Right lobe of liver (tissue), 6 donors: ENCODE measurements at places on chromosomes 4 and X. TPM values are rescaled to one million over a fixed set of nuclear protein-coding genes. Genes with fewer than 3 reads are reported as not detected.

MND1 gene
- total RNA-seq, result 0.22 TPM

KCND1 gene
- total RNA-seq, result 0.90 TPM

OPN1MW gene
- not detected for total RNA-seq

TRIM60 gene
- not detected for total RNA-seq

TLL1 gene
- total RNA-seq, result 0.19 TPM

DNA sequence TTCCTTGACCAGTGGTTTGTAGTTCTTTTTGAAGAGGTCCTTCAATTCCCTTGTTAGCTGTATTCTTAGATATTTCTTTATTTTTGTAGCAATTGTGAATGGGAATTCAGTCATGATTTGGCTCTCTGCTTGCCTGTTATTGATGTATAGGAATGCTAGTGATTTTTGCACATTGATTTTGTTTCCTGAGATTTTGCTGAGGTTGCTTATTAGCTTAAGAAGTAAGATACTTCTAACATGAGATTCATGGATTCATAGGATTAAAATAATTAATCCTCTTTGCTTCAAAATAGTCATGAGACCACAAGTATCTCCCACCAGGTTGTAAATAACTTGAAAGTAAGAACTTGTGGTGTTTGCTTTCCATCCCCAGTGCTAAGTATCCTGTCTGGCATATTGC is 308.9 kb downstream of the DTHD1 start:
- no peak for DNase-seq

DNA sequence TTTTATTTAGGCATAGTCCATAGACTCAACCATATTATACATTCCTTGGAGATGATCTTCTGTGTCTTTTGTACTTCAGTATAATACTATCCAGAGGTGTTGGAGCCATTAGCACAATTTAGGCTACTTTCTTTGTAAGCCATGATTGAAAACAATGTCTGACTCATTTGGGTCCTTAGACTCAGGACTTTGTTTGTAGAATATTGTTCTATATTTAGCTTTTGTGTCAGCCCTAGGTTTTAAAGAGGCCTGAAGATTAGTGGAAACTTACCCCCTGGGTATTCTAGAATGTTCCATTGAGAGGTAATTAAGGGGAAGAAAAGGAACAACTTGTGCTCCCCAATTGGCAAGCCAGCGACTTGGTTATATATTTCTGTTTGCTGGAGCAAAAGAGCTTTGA is 145.2 kb upstream of the SCML1 start:
- DNase-seq, result no peak

HPSE gene
- 0.99 TPM for total RNA-seq

GPR119 gene
- not detected for total RNA-seq

DNA sequence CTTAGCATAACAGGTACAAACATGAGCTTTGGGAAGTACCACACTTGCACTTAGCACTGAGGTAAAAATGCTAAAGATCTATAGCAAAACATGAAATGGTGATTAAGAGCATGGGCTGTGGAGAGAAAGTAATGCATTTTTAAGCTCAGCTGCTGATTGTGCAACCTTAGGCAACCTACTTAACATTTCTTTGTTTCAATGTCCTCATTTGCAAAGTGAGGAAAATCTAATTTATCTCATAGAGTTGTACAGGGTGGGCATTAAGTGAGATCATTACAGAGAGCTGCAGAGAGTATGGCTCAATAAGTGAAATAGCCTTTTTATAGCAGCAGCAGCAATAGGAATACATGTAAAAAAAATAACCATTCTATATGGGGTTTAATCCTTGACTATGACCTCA is 87.0 kb downstream of the PAK3 start:
- DNase-seq, result no peak

GRCh38 chrX:43238461-43238945 is 417.6 kb upstream of the MAOA start:
- DNase-seq, result no peak

DNA sequence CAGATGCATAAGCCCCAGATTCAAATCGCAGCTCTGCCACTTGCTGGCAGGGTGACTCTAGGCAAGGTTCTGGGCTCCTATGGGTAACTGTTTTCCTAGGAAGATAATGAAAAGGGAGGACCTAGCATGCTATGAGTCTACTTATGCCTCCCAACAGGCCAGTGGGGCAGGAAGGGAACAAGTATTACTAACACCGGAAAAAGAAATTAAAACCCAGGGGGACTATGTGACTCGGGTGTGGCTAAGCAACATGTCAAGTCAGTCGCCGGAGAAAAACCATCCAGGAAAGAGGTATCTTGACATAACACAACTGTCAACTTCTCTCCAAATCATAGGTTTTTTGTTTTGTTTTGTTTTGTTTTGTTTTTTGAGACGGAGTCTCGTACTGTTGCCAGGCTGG is 45.5 kb upstream of the RBPJ start:
- no peak for DNase-seq

ASB5 gene
- not detected for total RNA-seq

- no peak for DNase-seq
These were observed 108.5 kb downstream of the ZNF330 start for GRCh38 chr4:141329174-141329569.

- no peak for DNase-seq
These were observed 4.9 kb upstream of the WDFY3 start for GRCh38 chr4:84971319-84971932.

DNA sequence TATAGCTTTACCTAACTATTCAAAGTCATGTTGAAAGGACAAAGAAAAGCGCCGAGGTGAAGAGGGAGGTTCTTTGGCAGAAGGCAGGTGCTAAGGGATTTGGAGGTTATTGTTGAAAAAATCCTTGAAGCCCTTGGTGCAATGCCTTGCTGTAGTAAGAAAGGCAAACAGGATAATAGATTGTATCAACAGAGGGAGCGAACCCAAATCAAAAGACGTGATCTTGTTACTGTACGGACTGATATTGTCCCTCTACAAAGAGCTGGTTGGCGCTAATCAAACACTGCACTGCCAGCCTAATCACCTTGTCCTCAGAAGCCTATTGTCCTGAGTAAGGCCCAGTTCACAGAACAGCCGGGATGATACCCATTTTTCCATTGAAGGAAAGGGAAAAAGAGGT is 182.9 kb downstream of the ZIC3 start:
- DNase-seq, result no peak

- DNase-seq, result no peak
These were observed 40.2 kb upstream of the CRMP1 start for GRCh38 chr4:5933116-5933515.

DNA sequence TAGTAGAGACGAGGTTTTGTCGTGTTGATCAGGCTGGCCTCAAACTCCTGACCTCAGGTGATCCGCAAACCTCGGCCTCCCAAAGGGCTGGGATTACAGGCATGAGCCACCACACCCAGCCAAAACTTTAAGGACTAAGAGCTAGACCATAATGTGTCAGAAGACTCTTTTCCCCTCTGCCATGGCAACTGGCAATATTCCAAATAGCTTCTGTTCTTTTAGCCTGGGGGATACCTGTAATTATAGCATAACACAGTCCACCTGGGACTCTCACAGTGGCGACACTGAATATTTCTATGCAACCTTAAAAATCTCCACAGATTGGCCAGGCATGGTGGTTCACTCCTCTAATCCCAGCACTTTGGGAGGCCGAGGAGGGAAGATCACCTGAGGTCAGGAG is 45.5 kb upstream of the RBM47 start:
- DNase-seq, result no peak

PWWP3B gene
- 2.2 TPM for total RNA-seq

DNA sequence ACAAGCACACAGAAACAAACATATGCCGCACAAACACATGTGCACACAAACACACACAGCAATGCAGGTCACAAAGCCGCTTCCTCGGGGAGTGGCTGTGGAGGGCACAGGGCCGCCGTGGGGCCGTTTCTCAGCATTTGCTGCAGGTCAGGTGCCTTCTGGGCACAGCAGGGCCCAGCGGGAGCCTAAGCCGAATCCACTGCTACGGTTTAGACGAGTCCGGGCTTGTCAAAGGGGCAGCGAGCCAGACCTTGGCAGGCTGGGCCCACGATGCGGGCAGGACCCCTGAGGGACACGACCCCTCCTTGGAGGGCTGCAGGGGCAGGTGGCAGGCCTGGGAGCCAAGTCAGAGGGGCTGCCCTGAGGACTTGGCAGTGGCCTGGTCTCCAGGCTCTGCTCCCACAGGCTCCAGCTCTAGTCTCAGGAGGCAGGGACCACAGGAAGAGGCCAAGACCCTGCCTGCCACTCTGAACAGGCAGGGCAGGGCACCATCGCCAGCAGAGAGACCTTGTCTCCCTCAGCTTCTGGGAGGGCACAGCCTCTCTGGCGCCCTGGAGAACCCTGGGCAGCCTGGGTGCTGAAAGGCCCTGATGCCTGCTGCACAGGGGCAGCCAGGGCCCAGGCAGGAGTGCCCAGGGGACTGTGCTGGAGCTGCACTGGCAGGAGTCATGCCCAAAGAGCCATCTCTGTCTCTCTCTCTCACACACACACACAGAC is 5.5 kb upstream of the ATP2B3 start:
- DNase-seq, result no peak

- DNase-seq, result no peak
These were observed 1.5 kb downstream of the SMIM31 start for GRCh38 chr4:164755432-164755831.

DNA sequence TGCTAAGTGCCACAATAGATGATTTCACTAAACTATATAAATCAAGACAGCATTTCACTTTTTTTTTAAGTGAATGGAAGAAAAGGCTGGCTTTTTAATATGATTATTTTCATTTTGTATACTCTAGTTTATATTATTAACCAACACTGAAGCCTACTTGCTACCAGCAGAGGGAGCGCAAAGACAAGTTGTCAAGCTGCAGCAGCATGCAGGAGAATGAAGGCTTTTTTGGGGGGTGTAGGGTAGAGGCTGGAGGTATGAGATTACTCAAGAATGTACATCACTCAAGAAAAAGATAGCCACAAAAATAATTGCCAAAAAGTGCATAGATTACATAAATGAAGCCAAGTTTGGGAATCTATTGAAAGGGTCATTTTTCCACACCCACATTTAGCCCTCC is 519.5 kb downstream of the FGF13 start:
- no peak for DNase-seq

ARHGAP10 gene
- total RNA-seq, result 9.9 TPM

GRCh38 chr4:3297066-3297859 is 4.4 kb downstream of the RGS12 start:
- DNase-seq, result peak; percentile 15

- DNase-seq, result no peak
These were observed 169.9 kb downstream of the BMPR1B start for GRCh38 chr4:94927696-94928095.

DNA sequence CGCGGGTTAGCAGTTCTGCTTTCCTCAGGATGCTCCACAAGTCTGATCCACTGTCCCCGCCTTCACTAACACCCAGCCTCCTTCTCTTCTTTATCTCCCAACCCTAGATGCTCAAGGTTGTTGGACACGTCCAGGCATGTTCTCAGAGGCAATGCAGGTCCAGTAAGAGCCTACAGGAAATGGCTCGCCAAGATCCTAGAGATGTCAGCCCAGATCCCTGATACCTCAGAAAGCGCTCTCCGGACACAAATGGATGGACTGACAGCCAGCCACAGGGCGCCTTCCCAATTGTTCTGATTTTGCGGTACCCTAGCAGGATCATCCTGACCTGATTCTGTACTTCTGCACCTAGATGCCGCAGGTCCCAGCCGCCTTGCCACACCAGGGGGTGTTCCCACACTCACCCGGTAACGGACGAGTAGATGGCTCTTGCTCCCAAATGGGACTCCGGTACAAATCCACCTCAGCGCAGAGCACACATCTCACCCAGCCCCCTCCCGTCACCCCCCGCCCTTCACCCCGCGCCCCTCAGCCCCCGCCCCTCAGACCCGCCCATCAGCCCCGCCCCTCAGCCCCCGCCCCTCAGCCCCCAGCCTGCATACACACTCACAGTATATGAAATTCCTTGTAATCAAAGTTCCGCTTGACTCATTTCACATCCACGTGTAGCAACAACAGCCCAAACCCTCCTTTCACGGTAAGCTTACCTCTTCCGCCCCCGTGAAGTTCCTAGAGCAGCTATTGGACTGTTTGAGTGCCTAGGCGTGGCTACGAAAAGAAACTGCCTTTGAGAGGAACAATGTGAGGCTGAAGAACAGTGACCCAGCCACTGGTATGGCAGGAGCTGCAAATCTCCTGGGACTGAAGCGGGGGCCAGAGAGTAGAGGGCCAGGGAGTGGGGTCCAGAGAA is at the start of gene EDA2R:
Gene EDA2R (minus strand): TSS at position 488 of the 910 bp plus-strand sequence. CDS start 23,058 bp downstream, outside the sequence.
- no peak for DNase-seq

MAGEA8 gene
- not detected for total RNA-seq

GRCh38 chr4:73068491-73069337 is 802 bp downstream of the COX18 start:
- no peak for DNase-seq

EPGN gene
- total RNA-seq, result not detected

DNA sequence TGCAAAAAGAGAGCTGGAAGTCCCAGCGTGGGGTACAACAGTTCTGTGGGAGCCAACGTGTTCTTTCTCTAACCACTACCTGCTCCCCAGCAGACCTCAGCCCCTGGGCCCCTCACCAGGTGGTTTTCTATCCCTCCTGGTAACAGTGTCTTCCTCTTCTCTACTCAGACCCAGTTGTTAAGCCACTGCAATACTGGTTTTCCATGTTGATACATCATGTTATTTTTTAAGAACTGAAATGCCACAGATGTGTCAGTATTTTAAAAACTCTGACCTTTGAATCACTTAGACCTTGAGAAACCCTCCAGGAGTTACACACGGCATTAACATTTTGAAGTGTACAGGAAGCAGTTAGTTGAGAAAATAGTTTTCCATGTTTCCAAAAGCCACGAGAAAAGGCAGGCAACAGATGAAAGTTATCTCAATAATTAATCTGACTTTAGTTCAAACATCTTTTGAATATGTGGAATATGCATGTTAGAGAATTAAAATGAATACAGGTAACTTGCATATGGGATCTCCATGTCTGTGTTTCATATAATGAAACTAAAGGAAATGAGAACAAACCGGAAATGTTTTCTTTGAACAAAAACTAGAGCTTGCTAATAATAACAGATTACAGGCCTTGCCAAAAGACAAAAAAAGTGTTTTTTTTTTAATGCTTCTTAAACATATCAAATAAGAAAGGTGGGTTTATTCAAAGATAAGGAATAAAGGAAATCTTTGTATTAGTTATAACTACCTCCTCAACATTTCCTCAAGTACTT is 108.8 kb downstream of the ZNF827 start:
- no peak for DNase-seq

DNA sequence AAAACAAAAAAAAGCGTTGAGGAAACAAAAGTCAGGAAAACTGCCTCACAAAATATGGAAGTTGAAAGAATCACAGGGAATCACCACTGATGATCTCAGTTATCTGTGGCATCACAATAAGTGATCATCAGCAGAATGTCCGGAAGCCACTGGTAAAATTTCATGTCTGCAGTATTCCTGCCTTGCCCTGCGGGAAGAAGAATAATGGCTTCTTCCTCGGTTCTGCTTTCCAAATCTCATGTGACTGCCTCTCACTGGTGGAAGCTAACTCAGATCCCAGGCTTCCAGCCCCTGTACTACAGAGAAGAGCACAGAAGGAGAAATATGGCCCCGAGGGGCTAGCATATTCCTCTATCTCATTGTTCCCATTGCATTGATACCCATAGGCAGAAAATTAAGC is 12.7 kb upstream of the ZNF330 start:
- no peak for DNase-seq

GRCh38 chr4:8323947-8324555 is 54.5 kb downstream of the HTRA3 start:
- DNase-seq, result peak; percentile 17

- peak; percentile 83 for DNase-seq
These were observed 648 bp upstream of the MSMO1 start for GRCh38 chr4:165326831-165327210.

GRCh38 chr4:109072595-109072994 is 229.9 kb downstream of the COL25A1 start:
- no peak for DNase-seq
